Cortex of kidney (tissue), 1 donor: ENCODE measurements at places on chromosomes 5 and 9.

DNA sequence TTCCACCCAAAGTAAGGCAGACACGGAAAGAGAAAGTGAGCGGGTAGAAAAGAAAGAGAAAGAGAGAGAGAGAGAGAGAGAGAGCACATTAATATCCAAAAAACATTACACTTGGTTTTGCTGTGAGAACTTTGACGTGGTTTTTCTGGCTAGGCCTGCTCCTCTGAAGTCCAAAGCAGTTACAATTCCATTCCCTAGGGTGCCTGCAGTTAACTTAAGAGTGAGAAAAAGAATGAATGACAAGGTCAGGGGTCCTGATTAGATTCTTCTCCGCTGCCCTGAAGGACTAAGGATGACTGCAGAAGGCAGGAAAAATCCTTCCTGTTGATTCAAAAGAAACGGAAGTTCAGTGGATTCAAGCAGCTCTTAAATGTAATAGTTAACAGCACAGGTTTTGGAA, 589.8 kb downstream of the PRELID2 start:
- DNase-seq = no peak

GRCh38 chr5:132086277-132086794, 12.7 kb downstream of the CSF2 start:
- no peak for DNase-seq

- no peak for DNase-seq
Observed at GRCh38 chr9:27572566-27572917, 739 bp downstream of the C9orf72 start.

DNA sequence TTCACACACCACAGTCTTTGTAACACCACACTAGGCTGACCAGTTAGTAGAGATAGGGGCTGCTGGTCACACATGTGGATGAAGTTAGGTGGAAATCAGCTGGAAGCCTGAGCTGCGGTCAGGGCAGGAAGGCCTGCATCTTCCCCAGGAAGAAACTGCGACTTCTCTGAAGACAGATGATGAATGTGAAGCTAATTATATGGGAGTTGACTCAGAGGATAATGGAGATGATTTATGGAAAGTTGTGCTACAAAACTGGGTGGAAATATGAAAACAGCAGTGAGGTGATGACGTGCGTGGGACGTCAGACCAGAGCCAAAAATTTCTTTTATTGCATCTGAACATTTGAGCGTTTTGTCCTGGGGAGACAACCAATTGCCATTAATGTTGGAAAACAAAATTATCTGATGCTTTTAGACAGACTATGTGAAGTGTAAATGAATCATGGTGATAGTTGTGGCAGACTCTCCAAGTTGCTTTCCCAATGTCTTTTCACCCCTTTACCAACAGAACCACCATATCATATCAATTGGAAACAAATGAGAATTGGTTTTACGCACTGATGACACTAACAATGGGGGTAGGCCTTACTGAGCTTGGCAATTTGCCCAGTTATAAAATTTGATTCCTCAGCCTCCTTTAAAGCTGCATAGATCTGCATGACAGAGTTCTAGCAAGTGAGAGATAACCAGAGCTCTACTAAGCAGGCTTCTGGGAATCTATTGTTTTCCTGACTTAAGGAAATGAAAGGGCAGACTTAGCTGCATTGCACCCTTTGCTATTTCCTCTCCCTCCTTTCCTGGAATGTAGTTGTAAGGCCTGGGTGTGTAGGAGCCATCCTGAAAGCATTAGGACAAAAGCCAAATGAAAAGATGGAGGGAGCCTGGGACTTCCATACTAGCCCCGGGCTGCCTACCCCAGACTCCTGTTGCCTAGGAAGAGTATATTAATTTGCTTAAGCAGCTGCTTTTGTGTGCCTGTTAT, 84.0 kb downstream of the RAB3C start:
- no peak for DNase-seq

GRCh38 chr9:97556721-97557605, 55.5 kb downstream of the TMOD1 start:
- no peak for DNase-seq

DNA sequence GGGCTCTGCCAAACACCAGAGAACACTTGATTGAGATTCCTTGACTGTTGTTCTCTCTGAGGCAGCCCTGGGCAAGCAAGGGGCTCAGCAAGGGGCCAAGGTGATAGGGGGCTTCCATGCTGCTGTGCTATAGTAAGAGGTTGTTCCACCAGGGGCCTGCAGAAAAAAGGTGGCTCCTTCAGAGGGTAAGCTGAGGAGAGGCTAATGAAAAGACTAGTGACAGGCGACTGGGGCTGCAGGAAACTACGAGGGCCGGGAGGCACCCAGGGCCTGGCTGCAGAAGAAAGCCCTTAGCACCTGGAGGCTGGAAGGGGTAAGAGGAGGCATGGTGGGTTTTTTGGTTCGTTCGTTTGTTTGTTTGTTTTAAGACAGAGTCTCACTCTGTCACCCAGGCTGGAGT, 88.0 kb upstream of the CTNNA1 start:
- DNase-seq = no peak

DNA sequence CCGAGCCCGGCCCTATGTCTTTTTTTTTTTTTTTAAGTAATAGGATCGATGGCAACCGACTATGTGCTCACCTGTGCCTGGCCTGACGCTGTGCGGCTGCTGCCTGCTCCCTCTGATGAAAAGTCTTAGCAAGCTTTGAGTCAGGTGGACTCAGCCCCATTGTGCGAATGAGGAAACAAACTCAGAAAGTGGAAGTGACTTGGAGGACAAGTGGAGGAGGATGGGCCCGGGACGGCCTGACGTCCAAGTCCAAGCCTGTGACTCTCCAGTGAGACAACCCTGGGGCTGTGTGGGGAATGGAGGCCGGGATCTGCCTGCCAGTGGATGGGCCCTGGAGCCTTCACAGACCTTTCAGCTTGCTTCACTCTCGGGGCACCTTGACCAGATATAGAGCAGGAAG, 57.9 kb downstream of the EXD3 start:
- DNase-seq = no peak

- no peak for DNase-seq
Observed at GRCh38 chr5:114418176-114419066, 56.6 kb downstream of the KCNN2 start.

DNA sequence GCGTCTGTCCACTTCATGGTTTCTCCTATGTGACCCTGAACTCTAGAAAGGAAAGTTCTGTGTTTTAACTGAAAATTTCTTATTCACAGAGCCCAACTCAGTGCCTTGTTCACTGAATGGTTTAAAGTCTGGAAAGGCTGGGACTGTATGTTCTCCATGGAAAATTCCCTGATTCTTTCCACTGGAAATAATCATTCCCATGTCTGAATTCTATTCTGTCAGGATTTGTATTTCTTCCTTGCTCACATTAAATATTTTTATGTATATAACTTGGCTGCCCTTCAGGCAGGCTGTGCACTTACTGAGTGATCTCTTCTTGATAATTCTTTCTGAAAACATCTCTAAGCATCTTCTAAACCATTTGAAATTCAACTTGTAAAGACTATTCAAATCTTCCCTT, 1126.9 kb upstream of the DMAC1 start:
- DNase-seq = no peak

DNA sequence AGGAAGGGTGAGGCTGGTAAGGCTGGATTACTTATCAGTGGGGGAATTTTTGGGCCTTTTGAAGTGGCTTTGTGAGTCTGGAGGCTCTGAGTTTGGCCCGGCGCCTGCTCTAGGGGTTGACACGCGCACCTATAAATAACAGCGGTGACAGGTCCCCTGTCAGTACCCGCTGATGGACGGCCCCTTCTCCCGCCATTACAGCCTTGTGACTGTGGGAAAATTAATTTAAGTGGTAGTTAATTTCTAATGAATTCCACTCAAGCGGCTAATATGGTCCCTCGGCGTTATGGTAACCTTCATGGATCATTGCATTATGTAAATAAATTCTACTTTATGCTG, 16.5 kb downstream of the MRPL36 start:
- DNase-seq = no peak

- DNase-seq = no peak
Observed at GRCh38 chr5:149229298-149229937, 42.2 kb upstream of the AFAP1L1 start.

DNA sequence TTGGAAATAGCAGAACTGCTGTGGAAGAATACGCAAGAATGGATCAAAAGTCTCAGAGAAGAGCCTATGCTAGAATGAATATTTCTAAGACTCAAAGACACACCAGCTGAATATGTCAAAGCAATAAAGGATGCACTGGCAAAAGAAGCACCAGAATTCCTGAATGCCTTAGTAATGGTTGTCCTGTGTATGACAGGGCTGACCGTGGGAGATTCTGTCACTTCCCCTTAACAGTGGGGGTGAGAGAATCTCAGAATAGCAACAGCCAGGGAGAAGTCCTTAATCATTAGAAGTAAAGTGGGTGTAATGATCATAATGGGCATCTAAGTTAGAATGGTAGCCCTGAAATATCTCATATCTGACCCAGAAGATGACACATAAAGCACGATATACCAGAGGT, 14.6 kb upstream of the PRR16 start:
- no peak for DNase-seq

- no peak for DNase-seq
Observed at GRCh38 chr5:86880785-86881492, 263.2 kb downstream of the COX7C start.

DNA sequence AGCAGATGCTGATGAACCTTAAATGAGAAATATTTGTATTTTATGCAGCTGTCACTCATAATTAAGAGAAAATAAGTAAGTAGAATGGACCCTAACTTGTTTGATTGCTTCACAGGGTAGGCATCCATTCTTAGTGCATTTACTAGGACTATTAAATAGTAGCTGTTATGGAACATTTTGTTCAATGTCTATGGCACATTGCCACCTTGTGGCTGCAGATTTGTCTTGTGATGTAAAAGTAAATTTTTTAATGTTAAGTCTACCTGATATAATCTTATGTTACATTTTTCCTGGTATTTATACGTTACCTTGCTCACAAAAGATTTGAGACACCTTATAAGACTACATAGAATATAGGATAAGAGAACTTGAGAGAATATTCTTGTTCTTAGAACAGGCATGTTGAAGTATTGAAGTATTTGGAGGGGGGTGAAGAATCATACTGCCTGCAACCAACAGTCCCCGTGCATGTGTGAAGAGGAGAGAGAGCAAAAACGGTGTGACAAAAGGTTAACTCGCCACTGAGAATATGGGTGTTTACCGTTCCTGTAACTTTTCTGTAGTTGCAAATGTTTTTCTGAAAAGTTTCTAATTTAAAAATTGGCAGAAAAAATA, 161.1 kb downstream of the MAST4 start:
- no peak for DNase-seq

DNA sequence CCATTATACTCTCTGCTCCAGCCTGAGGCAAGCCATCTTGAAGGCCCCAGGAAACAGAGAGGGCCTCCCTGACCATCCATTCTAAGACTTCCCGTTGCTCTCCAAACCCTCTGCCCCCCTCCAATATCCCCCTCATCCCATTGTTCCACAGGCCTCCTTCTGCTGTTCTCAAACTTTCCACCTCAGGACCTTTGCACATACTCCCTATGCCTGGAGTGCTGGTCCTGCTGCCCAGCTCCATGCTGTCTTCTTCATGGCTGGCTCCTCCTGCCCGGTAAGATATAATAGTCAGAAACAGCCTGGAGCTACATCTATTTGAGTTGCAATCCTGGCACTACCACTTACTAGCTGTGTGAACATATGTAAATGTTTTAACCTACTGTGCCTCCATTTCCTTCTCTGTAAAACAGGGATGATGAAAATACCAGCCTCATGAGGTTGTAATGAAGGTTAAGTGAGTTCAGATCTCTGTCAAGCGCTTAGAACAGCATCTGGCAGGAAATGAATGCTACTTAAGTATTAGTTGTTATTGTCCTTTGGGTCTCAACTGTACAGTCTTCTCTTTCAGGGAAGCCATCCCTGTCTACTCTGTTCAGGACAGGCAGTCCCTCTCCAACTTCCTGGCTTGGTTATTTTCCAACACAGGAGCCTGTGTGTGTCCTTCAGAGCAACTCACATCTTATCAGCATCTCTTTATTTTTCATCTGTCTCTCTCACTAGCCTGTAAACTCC, 45.8 kb downstream of the TMOD1 start:
- DNase-seq = no peak

DNA sequence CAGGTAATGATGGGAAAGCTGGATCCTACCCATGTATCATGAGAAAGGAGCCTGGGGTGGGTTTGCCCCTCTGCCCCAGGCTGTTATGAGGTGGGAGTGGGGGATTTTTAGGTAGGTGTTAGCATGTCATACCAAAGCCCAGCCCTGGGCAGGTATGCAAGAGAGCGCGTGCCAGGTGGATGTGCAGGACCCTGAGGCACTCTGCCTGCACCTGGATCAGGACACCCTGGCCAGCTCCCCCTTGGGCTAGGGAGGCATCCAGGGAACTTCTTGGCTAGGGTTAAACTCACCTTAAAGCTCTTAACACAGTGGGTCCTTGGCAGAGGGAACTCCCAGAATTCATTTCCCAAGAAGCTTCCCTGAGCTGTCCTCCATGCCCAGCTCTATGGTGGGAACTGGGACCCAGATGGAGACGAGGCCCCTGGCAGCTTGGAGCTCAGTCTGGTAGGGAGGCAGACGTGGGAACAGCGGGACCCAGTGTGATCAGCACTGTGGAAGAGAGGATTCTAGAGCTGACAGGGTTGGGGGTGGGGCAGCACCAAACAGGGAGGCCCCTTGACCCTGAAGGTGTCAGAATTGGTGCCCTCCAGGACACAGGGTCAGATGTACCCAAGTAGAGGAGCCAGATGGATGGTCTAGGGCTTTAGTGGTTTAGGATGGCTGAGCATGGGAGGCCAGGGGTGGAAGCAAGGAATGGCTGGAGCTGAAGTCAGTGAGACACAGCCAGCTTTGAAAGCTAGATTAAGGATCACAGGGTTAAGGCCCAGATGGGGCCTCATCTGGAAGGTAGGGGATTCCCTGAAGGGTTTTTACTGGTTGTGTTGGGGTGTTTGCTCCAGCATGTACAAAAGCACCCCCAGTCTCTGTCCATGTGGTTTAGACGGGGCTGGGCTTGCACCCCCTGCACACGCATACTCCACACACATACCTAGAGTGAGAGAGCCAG, 2.2 kb upstream of the PRR7 start:
- DNase-seq = no peak

- no peak for DNase-seq
Observed at GRCh38 chr9:113876993-113877368, 872 bp downstream of the ZNF618 start.

DNA sequence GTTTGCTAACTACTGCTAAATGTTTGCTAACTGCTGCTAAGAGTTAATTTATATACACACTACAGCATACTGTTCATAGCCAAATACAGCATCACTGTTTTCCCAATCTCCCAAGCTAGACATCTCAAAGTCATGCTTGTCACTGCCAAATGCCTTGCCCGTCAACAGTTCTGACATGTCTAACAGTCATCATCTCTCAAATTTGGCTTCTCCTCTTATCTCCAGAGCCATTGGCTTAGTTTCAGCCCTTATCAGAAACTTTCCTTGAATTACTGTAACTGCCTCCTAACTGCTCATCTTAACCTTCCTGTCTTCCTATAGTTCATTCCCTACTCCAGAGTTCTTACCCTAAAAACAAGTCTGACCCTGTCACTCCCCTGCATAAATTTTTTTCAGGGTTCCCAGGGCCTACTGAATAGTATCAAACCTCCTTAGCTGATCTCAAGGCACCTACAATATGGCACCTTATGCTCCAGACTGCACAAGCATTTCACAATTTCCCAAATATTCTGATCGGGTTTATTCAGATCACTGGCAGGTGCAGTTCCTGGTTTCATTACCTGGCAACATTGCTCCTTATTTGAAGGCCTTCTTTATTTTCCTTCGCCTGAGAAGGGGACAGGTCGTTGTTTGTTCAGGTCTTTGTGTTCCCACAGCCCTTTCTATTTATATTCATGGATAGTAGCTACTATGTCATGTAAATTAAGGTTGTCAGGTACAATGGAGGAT, 55.9 kb upstream of the ANKRD55 start:
- DNase-seq = no peak

- DNase-seq = no peak
Observed at GRCh38 chr5:38827525-38827924, 18.3 kb upstream of the OSMR start.
